Right lobe of liver (tissue), 6 donors: ENCODE measurements at places on chromosomes 5 and 9. TPM values are rescaled to one million over a fixed set of nuclear protein-coding genes. Genes with fewer than 3 reads are reported as not detected.

DNA sequence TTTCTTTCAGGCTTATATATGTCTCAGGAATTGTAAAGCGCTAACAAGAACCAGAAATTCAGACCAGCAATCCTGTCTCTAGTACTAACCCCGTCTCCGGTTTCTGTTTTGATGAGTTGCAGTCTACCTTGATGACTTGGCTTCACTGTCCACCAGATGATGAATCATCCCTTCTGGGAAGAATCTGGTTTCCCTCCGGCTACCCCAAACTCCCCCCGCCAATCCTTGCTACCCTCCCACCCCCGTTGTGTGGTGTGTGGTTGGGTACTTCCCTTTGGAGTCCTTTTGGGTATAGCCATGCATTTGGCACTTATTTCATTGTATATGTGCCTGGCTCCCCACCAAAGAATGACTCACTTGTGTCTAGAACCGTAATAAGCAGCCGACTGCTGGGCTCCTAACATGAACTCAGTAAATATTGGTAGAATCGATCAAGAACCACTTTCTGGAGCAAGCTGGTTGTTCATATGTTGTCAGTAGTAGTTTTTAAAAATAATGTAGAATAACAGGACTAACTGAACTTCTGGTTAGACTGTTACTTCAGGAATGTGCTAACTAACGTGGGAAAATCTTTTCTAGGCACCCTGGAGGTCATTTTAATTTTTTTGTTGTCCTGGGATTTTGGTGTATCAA is 8.3 kb upstream of the TGFBI start:
- no peaks in the 10 kb centered on the region for H3K27me3 ChIP-seq
- peak overlapping the region; percentile 88 for H3K27ac ChIP-seq
- peaks cover 35% of the 10 kb centered on the region for H3K4me1 ChIP-seq
- no peak overlapping the region for H3K4me3 ChIP-seq

DNA sequence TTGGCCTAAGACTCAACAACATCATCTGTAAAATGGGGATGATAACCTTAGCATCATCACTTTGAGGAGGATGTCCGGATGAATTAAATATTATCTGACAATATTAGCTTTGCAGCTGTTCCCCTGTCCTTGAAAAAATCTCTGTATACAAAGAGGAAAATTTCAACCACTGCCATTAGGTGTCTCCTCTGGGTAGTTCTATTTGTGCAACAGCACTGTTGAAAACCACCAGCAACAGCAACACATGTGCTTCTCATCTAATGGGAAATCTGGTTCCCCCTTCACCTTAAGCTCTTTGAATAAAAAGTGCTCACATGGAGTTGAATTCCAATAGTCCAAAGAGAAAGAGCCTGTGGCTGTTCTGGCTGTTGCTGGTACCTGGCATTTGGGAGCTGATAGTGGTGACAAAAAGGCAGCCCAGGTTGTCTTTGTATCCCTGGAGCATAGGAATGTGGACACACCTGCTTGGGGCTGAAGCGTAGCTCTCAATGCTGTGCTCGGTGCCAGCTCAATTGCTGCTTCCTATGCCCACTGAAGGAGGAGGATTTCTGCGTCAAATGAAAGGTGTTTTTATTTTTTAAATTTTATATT is 322.1 kb upstream of the MSX2 start:
- no peak overlapping the region for H3K27ac ChIP-seq
- H3K4me3 ChIP-seq = no peak overlapping the region
- H3K4me1 ChIP-seq = no peaks in the 10 kb centered on the region
- H3K36me3 ChIP-seq = no peaks in the 10 kb centered on the region

DNA sequence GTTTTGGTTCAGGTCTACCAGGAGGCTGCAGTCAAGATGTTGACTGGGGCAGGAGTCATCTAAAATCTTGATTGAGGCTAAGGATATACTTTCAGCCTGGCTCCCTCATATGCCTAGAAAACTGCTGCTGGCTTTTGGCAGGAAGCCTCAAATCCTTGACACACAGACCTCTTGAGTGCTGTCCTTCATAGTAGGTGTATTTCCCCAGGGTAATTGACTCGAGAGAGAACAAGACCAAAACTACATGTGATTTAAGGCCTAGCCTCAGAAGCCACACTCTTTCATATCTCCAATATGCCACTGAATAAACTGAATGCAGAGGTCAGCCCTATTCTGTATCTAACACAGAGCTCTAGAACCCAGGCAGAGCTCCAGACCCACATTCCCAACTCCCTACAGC is 402.3 kb upstream of the ADAMTS16 start:
- no peaks in the 10 kb centered on the region for H3K27me3 ChIP-seq
- no peak for DNase-seq
- no peaks in the 10 kb centered on the region for H3K36me3 ChIP-seq
- no peaks in the 10 kb centered on the region for H3K4me1 ChIP-seq

DNA sequence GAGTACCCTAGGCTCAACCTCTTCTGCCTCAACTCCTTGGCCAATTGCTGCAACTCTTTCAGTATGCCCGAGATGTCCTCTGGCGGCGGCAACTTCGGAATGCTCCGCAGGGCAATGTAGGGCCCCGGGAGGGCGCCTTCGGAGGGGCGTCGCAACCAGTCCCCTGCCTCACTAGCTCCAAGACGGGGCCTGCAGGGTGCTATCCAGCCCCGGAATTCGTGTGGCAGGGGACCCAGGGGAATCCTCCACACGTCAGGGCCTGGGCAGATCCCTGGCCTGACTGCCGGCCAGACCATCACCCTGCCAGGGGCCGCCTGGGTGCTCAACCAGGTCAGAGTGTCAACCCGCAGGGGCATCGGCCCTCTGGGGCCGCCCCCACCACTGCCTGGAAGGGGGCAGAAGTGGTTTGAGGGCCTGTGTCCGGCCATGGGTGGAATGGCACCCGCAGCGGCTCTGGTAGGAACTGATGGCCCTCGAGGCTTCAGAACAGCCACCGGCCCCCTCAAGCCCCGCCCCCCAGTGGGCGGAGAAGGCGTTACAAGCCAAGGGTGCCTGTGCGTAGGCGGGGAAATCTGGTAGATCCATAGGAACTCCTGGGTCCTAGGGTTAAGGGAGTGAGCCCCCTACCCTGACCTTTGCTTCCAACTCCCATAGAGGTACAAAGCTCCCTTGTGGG is at the start of gene POU5F2:
POU5F2 (minus strand) TSS at position 465 of the 676 bp plus-strand sequence; CDS start at position 428, 37 bp downstream.
- H3K27me3 ChIP-seq = no peaks in the 10 kb centered on the region
- H3K4me1 ChIP-seq = no peaks in the 10 kb centered on the region
- H3K27ac ChIP-seq = no peak within 1 kb of the TSS
- DNase-seq = peak; percentile 48

GRCh38 chr5:180632768-180633167 is 16.6 kb downstream of the FLT4 start:
- H3K27ac ChIP-seq = no peak overlapping the region
- no peaks in the 10 kb centered on the region for H3K4me1 ChIP-seq
- DNase-seq = peak; percentile 55
- H3K27me3 ChIP-seq = no peaks in the 10 kb centered on the region
- no peaks in the 10 kb centered on the region for H3K36me3 ChIP-seq

DNA sequence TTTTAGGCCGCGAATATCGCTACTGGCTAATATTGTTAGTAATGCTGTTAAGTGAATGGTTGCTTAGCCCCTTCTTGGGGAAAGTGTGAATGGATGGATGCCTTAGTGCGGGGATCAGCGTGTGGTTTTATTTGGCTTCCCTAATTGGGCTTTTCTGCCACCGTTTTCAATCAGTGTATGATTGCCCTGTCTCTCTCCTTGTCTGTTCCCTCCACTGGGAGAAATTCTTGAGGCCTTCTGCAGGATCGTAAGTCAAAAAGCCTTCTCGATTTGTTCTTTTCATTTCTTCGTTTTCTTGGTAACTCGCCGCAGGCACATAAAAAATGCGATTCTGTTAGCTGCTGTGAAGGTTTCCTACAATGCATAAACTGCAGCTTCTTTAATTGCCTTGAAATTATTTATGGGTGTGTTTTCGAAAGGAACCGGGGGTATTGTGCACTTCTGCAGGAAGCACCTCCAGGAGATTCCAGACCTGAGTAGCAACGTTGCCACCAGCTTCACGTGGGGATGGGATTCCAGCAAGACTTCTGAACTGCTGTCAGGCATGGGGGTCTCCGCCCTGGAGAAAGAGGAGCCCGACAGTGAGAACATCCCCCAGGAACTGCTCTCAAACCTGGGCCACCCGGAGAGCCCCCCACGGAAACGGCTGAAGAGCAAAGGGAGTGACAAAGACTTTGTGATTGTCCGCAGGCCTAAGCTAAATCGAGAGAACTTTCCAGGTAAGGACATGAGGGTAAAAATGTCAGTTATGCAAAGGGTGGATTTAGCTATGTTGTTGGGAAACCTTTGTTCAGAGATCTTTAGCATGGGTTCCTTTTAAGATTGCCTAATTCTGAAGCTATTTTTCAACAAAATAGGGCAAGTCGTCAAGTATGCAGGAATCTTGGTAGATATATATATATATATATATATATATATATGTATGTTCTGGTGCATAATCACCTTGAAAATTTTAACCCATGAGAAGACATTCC is 700 bp downstream of the SKP2 start:
- no peaks in the 10 kb centered on the region for H3K36me3 ChIP-seq
- no peaks in the 10 kb centered on the region for H3K27me3 ChIP-seq
- H3K4me1 ChIP-seq = no peaks in the 10 kb centered on the region
- no peak overlapping the region for H3K27ac ChIP-seq
- no peak for DNase-seq

DNA sequence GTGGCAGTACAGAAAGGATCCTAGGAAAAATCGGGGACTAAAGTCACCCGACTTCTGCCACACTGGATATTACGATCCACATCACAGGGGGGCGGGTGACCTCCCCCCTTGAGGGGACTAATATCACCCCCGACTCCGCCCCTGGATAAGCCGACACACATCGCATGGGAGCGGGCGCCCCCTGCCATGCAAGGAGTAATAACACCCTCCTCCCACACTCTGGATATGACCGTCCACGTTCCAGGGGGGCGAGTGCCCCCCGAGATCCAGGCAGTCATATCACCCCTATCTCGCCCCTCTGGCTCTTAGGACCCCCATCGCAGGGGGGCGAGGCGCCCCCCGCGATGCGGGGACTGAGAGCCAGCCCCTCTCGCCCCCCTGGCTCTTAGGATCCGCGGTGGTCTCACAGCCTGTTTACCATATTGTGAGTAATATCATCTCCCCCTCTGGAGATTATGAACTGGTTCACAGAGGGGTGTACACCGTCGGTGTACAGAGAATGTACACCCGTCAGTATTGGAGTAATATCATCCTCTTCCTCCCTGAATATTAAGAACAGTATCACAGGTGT is 423.0 kb downstream of the DIRAS2 start:
- no peaks in the 10 kb centered on the region for H3K27me3 ChIP-seq
- H3K4me1 ChIP-seq = no peaks in the 10 kb centered on the region
- no peak overlapping the region for H3K4me3 ChIP-seq
- no peak overlapping the region for H3K27ac ChIP-seq
- H3K36me3 ChIP-seq = no peaks in the 10 kb centered on the region

DNA sequence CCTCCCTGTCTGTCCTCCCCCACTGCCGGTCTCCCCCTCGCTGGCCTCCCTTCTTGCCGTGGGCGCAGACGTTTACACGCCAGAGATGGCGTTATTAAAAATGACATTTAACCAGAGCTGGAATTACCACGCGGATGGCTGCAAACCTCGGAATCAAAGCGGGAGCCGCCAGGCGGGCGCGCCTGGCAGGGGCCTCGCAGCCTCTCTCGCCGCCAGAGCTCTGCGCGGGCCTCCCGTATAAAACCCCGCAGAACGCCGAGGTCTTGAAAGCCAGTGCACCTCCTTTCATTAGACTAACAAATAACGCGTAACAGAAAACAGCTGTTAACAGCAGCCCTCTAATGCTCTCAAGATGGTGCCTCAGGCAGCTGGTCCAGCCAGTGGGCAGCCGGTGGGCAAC is 10.2 kb downstream of the PRRX2 start:
- H3K27me3 ChIP-seq = no peaks in the 10 kb centered on the region
- no peak overlapping the region for H3K4me3 ChIP-seq
- no peaks in the 10 kb centered on the region for H3K36me3 ChIP-seq
- H3K4me1 ChIP-seq = no peaks in the 10 kb centered on the region
- no peak overlapping the region for H3K27ac ChIP-seq

DNA sequence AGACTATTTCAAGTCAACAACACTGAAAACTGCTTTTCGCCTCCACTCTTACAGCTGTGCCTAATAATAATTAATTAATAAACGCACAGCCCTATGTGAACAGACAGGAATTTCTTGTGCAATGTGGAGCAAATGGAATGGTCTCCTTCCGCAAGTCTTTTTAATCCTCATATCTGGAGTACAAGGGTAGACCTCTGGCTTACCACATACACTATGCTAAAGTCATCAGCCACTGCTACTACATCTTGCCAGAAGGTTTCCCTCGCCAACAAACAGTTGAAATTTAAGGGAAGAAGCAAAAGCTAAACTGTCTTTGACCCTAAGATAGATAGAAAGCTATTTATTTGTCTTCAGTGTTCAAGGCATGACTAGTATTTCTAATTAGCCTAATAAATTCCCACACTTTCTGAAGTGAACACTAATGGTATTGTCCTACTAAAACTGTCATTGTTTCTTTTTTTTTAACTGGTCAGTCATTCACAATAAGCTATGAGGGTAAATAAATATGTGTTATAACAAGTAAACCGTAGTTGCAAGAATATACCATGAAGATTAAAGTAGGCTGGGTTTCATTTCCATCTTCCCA is 63.9 kb downstream of the GOLPH3 start:
- H3K4me1 ChIP-seq = no peaks in the 10 kb centered on the region
- no peak for DNase-seq
- no peak overlapping the region for H3K27ac ChIP-seq
- H3K27me3 ChIP-seq = no peaks in the 10 kb centered on the region

DNA sequence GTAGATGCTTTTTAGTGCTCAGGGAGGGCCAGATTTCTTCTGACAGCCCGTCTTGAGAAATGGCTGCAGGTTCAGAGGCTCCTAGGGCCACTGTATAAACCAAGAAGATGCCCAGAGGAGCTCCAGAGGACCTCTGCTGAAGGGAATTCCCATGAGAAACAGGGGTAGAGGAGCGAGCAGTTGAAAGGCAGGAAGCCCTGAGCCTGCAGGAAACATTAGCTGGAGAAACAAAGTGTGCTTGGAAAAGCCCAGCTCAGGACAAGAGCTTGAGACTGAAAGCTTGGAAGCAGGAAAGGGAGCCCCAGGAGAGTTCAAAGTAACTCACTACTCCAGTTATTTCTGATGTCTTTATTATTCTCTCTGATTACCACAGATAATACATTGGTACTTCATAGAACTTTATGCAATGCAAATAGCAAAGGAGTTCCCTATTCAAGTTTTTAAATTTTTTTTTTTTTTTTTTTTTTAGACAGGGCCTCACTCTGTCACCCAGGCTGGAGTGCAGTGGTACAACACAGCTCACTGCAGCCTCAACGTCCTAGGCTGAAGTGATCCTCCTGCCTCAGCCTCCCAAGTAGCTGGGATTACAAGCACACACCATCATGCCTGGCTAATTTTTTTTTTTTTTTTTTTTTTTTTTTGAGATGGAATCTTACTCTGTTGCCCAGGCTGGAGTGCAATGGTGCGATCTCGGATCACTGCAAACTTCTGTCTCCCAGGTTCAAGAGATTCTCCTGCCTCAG is 16.5 kb downstream of the HBEGF start:
- no peaks in the 10 kb centered on the region for H3K36me3 ChIP-seq
- no peaks in the 10 kb centered on the region for H3K27me3 ChIP-seq
- DNase-seq = no peak
- no peak overlapping the region for H3K4me3 ChIP-seq
- H3K4me1 ChIP-seq = peaks cover 10% of the 10 kb centered on the region
- no peak overlapping the region for H3K27ac ChIP-seq

The NUTM2F gene
- total RNA-seq = not detected

The FBXL7 gene
- 1.3 TPM for total RNA-seq
